ENCODE measurements at places on chromosomes 6 and 20.

DNA sequence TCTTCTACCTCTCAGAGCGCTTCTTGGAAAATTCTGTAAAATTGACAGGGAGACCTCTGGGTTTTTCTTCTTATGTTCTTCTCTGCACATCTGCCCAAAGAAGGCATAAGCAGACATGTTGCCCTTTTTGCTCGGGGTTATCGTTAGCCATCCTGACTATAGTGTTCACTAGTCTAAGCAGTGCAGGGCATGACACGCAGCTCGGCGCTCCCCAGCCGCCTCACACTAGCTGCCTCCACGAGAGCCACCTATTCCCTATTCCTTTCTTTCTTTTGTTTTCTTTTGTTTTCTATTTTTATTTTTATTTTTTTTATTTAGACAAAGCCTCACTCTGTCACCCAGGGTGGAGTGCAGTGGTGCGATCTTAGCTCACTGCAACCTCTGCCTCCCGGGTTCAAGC is 100.2 kb upstream of the OPRM1 start:
- no peak for DNase-seq

GRCh38 chr6:109722564-109723254 is 31.6 kb downstream of the FIG4 start:
- peak; percentile 55 for DNase-seq

GRCh38 chr6:4965562-4966389 is 38.1 kb downstream of the RPP40 start:
- no peak for DNase-seq

- DNase-seq, result no peak
Measured at GRCh38 chr6:63899550-63899949, 263.9 kb downstream of the PHF3 start.

DNA sequence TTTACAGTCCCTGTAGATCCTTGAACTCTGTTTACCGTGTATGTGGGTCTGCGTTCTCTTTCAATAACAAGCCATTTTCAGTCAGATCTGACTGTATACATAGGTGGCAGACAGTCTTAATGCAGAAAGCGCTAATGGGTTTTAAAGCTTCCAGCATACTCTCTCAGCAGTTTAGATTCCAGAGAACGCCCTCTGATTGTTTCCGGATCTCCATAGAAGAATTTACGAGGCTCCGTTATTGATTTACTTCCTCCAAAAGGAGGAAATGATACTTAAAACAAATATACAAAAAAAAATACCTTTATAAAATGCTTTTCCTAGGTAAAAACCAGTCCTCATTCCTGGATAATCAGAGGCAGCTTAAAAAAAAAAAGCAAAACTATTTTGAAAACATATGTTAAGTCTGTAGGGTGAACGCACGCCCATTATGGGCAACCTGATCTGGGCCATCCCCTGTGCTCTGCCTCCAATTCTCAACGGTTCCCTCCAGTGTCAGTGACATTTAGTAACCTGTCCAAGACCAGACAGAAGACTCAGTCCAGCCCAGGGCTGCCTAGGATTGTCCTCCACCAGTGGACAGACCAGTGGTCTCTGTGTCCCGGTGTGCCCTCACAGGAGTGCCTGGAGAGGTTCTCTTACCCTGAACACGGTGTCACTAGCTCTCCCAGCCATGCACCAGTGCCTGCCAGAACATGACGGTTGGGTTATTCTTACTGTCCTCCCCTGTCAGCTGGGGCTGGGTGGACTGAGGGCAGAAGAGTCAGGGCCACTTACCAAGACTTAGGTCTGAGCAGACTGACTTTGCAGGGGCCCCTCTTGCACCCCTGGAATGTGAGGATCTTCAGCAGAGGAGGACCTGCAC is 217.3 kb downstream of the ARID1B start:
- no peak for DNase-seq

Data from EH (cell line).